ENCODE measurements at places on chromosomes 1 and 21. TPM values are rescaled to one million over a fixed set of nuclear protein-coding genes. Genes with fewer than 3 reads are reported as not detected.

- DNase-seq: no peak
Observed at GRCh38 chr21:41921021-41921420, 32.8 kb downstream of the C2CD2 start.

DNA sequence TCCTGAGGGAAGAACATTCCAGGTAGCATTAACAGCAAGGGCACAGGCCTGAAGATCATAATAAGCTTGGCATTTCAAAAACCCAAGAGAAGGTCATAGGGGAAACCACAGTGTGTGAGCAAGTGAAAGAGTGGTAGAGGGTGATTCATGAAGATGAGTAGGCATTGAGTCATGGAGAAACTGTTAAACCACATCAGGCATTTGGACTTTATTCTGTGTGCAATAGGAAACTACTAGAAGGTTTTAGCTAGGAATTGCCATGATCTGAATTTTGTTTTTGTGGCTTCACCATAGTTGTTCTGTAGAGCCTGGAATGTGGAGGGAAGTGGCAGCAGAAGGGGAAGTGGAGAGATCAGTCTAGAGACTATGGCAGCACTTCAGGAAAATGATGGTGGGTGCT is 359.0 kb upstream of the PTBP2 start:
- DNase-seq: peak; percentile 77

DNA sequence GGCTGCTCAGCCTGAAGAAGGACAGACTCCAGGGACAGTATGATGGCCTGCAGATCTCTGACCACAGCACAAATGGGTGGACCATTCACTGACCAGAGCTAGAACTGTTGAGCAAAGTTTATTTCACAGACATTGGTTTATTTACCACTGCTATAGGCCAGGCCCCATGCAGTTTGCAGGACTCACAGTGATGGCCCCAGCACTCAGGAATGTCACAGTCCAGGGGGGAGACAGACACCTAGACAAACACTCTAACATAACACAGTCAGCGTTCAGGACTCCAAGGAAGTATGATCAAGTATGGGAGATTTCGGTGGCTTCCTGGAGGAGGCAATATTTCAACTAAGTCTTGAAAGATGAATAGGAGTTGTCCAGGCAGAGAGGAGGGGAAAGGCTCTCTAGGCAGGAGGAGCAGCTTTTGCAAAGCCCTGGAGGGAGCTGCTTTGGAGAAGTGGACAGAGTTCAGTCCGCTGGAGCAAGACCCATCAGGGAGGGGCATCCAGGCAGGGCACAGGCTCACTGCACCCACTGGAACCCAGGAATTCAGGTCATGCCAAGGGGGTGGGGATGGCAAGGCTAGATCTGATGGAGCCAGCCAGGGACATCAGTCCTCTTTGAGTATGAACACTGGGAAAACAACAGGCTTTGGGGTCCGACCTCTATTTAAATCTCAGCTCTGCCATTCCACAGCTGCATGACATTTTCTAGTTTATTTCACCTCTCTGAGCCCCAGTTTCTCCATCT is 454.3 kb downstream of the MATN1 start:
- no peak for DNase-seq

The FAAH gene
- total RNA-seq: 62.9 TPM

DNA sequence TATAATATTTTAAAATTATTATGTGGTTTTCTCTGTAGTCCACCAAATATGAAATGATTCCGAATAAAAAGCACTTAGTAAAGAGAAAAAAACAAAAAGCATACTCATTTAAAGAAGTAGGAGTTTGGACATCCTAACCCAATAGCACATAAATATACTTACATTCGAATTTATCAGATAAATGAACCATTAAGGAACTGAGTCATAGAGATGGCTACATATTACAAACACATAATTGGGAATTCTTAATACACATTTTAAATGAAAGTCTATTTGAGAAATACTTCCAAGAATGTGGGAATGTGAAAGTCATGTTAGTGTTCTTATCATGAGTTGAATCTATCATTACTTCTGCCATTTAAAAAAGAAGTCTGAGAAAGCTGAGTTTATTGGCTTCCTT is 75.0 kb downstream of the USP24 start:
- no peak for DNase-seq

The WNT4 gene
- 0.53 TPM for total RNA-seq

The TCEANC2 gene
- total RNA-seq: 2.0 TPM

DNA sequence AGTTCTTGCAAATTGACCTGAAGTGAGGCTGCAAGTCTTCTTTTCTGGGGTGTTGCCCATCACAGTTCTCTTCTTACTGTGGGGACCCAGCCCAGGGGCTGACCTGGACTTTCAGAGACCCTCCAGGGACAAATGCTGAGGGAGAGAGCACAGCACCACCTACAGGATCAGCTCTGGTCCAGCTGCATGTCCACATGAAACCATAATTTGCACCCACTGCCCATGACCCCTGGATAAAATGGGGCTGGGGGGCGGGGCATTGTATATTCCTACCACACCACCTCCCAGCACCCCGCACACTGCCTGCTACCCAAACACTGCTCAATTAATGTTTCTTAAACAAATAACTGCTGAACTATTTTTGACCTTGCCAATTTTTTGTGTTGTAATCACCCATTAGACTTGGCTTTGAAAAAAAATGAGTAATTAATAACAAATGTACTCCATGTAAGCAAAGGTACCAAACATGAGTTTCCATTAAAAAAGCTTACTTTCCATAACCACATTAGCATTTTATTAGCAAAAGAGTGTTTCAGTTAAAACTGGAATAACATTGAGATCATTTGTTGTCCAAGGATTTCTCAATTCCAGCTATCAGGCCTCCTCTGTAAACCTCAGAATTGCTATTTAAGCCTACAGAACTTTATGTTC is 168.0 kb upstream of the RAB4A start:
- DNase-seq: no peak

DNA sequence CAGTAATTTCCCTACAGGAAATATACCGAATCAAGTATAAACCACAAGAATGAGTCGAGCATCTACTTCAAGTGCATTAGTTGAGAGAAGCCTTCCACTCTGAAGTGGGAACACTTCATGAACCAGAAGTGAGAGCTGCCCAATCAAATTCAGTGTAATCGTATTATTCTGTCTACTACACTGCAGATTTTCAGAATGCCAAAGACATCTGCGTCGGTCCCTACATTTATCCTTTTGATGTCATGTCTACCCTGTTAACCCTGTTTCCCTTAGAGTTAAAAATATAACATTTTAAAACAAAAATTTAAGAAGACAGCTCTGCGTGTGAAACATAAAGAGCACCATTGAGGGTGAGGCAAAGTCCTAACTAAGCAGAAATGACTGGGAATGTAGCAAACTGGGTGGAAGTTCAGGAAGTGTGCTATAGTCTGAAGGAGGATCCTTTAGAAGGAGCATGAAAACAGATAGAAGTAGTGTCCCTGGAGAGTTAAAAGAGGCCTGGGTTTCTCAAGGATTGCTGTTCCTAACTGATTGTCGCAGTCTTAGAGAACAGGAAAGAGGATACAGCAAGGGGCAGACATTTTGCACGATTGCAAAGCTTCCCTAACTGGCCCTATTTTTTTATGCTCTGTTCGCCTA is 291.2 kb downstream of the PTPRC start:
- DNase-seq: peak; percentile 66

- peak; percentile 70 for DNase-seq
Observed at GRCh38 chr1:239858057-239858456, 233.6 kb upstream of the FMN2 start.

GRCh38 chr1:215958841-215959240 is 391.7 kb downstream of the KCTD3 start:
- no peak for DNase-seq

- DNase-seq: no peak
Observed at GRCh38 chr1:77942400-77943140, 36.3 kb downstream of the FUBP1 start.

The CD160 gene
- total RNA-seq: not detected

The LGR6 gene
- total RNA-seq: 0.18 TPM

GRCh38 chr1:179087665-179088064 is 5.8 kb downstream of the TOR3A start:
- no peak for DNase-seq

The ZMPSTE24 gene
- total RNA-seq: 29.8 TPM

- DNase-seq: peak; percentile 31
Observed at GRCh38 chr21:37582590-37582989, 216.0 kb downstream of the DYRK1A start.

- no peak for DNase-seq
Observed at GRCh38 chr1:14062669-14063068, 362.7 kb downstream of the PRDM2 start.

DNA sequence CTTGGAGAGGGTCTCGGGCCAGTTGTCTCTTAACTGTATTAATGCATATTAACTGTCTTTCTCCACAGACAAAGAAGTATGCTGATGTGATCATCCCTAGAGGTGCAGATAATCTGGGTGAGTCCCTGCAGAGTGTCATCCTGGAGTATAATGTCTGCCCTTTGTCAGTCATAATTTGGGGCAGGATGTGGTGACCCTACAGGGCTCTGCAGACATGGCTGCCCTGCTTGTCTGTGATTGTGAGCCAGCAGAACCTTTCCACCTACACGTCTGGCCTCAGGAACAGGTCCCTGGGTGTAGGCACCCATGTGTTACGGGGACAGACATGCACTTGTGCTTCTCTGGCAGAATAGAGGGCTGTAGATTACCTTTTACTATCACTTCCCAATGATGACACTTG is 78.4 kb downstream of the UCK2 start:
- no peak for DNase-seq

DNA sequence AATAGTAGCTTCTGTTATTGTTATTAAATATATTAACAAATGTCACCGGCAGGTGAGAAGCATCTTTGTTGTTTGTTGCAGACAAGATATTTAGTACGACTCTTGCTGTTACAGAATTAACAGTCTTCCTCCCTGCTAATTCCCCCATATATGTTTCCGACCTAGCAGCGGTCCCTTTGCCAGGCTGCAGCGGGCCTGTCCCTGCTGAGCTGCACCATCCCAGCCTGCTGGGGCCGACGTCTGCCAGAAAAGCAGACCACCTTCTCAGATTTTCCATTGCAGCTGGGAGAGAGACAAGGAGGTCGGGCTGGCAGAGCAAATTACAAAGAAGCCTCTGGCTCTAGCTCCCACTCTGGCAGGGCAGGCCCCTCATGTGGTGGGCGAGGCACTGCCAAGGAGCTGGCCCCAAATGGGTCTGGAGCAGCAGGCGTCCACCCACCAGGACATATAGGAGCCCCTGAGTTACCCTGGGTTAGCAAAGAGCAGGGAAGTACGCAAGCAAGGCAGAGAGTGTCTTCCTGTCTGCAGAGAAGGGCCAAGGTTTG is 142.7 kb downstream of the FOXD2 start:
- DNase-seq: no peak

The CYYR1 gene
- total RNA-seq: not detected

- no peak for DNase-seq
Observed at GRCh38 chr1:160547422-160547821, 24.4 kb upstream of the SLAMF6 start.

GRCh38 chr1:39177706-39178105 is 26.8 kb upstream of the MACF1 start:
- no peak for DNase-seq

DNA sequence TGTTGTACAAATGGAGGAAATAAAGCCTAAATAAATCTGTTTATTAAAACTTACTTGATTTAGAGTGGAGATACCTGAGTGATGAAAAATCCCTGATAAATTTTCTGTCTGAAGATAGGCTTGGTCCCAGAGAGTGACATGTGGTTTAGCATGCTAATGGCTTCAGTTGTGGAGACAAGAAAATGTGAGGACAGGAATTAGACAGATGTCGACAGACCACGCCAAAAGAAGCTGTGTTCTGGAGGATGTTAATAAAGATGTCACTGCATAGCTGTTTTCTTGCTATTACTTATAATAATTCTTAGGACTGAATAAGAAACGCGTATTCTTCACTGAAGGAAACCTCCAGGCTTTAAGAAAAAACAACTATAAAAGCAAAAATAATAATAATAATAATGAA is 154.9 kb downstream of the OLFM3 start:
- DNase-seq: no peak

DNA sequence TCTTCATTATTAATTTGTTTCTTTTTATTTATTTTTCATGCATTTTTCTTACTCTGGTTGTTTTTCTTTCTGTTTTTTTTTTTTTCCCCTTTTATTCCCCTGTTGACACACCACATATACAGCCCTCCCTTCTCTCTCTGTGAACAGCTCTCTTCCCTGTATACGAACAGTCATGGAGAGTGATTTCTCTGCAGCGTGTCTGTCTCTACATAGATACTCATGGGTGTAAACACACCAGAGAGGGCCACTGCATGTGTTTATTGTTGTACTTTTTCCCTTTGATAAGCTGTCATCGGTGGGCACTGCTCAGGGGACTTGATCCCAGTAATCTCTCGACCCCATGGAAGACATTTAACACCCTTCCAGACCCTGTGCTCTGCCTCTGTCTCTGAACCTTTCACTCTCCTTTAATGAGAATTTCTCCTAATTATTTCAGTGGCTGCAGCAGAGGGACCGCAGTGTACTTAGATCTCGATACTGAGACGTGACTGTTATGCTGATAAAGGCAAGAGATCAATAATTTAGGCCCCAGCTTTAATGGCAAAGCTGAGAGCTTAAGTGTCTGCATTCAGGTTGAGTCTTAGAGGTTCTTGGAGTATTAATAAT is 113.1 kb downstream of the PBX1 start:
- DNase-seq: no peak

DNA sequence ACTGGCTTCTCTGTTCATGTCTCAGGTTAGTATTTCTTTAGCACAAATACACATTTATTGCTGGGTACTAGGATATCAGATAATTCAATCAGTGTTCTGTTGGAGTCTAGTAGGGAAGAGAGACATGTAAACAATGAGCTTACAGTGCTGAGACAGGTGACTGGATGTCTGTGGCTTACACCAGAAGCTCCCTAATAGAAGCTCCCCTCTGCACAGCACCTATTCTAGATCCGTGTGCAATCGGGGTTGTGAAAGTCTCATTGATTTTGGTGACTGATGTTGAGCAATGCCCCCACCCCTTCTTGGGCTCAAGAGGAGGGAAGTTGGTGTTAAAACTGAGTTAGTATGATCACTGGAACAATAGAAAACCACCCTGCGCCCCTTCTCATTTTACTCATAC is 279.2 kb downstream of the RPS6KC1 start:
- no peak for DNase-seq

DNA sequence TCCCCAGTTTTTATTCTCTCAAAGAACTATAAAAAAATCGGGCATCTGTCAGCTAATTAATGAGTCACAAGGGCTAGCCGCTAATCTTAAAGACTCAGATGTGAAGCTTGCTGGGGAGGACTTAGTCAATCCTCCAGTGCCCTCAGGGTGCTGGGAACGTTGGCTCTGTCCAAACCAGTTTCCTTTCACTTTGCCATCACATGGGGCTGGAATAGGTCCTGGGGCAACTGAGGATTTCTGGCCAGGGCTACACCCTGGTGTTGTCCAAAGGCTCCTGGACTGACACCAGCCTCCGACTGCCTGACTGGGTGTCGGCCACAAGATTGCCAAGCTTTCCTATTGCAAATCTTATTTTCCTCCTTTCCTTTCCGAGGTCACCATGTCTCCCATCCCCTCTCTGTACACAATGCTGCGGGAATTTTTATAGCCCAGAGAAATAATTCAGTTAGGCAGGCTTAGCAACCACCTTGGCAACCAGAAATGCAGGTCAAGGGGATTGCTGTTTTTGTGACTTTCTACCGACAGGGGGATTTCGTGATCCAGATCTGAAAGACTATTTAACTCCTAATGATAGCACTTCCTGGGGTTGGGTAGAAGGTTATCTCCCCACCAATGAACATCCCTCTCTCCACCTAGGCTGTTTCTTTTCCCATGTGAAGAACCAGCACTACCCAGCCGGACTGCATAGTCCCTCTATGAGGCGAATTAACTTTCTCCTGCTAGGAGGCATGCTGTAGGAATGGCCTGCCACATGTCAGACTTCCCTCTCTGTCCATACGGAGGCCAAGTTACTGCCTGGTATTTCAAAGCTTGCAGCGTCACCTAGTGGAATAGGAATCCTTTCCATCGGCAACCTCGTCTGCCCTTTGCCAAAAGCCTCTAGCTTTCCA is 29.9 kb upstream of the CTBS start:
- DNase-seq: peak; percentile 96

The CFAP410 gene
- 21.8 TPM for total RNA-seq

The HSD3B2 gene
- total RNA-seq: not detected

All from HT-29 (cell line).